ENCODE measurements at places on chromosomes 5 and 9.

DNA sequence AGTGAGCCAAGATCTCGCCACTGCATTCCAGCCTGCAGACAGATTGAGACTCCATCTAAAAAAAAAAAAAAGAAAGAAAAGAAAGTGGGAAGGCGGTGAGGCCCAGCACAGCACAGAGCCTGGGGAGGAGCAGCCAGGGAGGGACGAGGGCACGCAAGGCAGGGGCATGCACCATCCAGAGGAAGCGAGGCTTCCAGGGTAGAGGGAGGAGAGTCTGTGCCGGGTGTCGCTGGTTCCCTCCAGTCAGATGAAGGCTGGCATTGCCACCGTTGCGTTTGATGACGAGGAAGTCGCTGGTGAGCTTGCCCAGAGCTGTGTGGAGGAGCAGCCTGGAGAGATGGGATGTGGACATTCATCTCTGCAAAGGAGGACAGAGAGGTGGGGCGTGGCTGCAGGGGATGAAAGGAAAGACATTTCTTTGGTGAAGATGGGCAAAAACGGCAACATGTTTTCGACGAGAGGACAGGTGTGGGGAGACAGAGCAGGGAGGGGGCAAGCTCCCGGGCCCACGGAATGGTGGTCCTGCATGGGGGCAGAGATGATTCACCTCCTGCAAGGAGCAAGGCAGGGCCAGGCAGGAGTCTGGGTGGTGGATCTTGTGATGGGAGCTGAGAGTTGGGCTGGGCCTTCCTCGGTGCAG is 18.6 kb upstream of the OLFM1 start:
- DNase-seq, result no peak

DNA sequence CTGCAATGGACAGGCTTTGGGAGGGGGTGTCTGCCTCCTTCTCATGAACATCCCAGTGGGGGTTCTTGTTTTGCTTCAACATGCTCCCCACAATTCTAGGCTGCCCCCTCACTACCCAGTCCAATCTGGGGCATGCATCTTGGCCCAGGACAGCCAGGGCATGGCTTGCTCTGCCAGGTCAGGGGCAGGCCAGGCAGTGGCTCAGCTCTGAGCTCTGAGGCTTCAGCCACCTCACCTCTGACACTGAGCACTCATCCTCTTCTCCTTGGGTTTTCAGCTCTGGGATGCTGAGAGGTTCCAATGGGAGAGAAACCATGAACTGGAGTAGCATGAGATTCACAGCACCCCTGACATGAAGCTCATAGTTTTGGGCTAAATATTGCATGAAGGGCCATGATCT is 11.8 kb downstream of the SLC25A48 start:
- no peak for DNase-seq

GRCh38 chr9:129415942-129416651 is 204.8 kb downstream of the C9orf50 start:
- no peak for DNase-seq

- DNase-seq, result no peak
Observed at GRCh38 chr9:126658201-126658825, 44.6 kb downstream of the LMX1B start.
